ENCODE measurements at places on chromosomes 13 and 19.

DNA sequence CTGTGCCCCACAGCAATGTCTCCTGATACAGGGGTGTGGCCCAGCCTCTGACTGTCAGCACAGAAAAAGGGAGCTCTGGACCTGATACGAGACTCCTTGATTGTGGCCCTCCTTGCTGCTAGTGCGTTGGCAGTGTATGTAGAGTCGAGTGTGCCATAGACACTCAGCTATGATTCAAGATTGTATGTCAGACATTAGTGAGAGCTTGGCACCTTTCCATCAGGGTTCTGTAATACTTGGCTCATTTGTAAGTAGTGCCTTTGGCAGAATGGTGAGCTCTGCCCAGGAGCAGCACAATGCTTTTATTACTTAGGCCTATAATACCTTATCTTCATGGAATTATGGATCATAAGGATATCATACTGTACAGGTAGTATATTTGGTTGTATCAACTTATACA is 83.4 kb downstream of the ATP8A2 start:
- no peak for DNase-seq

- DNase-seq, result no peak
Measured at GRCh38 chr13:107518780-107519179, 696.6 kb downstream of the LIG4 start.

DNA sequence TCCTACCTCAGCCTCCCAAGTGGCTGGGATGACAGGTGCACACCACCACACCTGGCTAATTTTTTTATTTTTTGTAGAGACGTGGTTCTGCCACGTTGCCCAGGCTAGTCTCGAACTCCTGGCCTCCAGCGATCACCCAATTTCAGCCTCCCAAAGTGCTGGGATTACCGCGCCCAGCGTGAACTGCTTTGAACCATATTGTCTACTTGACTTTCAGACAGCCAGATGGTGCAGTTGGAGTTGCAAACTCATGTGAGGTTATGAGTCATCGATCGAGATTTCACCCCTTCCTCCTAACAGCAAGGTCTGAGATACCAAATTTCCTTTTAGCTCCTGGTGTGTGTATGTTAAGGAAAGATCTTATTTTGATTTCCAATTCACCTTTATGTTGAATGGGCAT is 2.7 kb downstream of the SLC27A1 start:
- DNase-seq, result no peak

- no peak for DNase-seq
Measured at GRCh38 chr13:92952161-92952560, 274.4 kb upstream of the GPC6 start.

DNA sequence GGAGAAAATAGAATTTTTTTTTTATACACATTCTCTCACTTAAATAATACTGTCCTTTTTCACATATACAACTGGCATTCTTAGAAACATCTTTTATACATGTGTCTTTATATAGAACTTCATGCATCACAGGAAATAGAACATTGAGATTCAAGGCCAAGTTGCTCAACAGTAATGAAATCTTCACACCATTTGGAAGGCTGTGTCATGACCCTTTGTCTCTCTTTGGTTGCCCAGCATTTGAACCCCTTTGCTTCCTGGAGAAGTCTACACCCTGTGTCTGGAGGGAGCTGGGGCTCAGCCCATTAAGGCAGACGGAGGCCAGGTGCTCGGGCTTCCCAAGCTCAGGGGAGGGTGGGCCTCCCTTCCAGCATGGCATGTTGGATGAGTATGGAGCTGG is 41.1 kb downstream of the B3GLCT start:
- no peak for DNase-seq

- no peak for DNase-seq
Measured at GRCh38 chr19:35890113-35890650, 10.2 kb downstream of the NFKBID start.

DNA sequence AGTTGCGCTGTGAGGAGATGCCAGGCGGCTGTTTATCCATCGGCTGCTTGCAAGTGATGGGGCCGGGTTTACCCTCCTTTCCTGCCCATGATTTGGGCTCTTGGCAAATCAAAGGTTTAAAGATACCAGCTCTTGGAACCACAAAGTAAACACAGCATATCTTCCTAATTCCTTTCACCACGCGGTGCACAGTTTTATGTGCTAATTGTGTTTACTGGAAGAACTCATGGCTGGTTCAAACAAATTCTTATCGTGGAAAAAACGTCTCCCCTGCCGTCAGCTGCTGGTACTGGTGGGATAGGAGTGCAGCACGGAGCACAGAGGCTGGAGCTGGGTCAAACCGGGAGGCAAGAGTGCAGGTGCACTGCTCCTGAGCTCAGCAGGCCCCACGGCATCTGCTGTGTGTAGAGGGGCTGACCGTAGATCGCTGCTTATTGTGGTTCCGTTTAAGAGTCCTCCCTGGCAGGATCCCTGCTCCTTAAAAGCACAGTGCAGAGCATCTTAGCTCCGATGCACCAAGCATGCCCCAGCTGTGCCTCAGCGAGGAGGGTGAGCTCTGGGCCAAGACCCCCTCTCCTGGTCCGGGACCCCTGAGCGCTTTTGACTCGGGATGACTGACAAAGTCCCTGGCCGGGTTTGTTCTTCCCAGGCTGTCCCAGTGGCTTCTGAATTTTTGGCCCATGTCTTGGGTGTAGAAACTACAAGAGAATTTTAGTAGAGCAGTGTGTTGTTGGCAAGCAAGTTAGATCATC is 51.3 kb upstream of the GAS6 start:
- DNase-seq, result no peak

GRCh38 chr19:30629086-30629485 is 256.9 kb downstream of the ZNF536 start:
- no peak for DNase-seq

GRCh38 chr13:62482351-62482750 is 1066.7 kb upstream of the PCDH20 start:
- DNase-seq, result no peak

DNA sequence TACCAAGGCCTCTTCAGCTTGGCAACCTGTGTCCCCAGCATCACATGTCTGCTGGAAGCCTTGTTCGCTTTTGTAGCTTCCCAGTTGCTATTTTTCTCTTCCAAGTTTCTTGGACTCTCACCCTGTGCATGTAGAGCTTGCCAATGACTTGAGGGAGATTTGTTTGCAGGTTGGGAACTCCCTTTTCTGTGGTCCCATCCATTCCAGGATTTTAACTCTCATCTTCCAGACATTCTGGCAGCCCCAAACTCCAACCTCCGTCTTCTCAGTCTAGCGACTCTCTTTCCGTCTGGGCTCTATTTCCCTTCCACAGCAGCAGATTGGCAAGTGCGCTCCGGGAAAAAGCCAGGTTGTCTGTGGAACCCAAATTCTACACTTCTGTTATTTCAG is 9.0 kb downstream of the PLAUR start:
- DNase-seq, result no peak

DNA sequence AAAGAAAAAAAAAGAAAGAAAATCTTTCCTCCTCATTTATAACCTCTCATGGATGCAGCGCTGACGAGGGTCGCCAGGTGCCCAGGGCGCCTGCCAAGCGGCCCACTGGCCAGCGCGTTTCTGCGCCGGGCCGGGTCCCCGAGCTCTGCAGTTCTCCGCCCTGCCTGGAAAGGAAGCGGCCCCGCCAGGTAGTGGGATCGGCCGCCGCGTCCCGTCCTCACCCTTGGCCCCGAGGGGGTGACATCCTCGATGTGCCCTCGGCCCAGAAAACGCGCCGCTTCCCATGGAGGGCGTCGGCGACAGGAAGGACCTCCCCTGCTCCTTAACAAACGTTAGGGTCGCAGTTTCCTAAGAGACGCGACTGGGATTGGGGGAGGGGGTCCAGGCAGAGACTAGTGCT is 56.9 kb downstream of the ZNF726 start:
- DNase-seq, result no peak

DNA sequence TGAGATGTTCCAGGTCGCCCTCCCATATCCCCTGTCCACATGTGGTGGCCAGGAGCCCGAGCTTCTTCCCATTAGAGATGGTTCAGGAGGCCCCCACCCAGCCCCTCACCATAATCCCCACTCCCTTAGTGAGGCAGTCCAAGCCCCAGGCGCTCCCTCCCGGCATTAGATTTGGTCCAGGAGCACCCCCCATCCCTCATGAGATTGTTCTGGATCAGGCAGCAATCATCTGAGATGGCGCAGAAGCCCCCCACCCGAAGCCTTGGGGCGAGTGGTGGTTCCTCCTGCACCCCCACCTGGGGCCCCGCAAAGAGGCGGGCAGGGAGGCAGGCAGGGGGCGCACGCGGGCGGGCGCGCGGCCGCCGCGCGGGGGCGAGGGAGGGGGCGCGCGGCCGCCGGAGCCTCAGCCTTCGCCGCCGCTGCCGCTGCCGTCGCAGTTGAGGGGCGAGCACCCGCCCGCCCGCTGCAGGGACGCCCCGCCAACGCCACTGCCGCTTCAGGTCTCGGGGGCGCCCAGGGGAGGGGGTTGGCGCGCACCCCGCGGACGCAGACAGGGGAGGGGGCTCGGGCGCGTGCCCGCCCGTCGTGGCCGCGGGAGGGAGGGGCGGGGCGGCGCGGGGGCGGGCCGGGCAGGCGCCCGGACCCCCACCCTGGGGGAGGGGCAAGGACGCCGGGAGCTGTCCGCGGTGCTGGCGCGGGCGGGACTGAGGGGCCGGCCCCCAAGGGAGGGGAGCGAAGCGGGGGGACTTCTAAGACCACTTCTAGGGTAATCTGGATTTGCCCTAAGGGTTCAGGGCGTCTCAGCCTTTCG is 46.4 kb upstream of the SHKBP1 start:
- no peak for DNase-seq

DNA sequence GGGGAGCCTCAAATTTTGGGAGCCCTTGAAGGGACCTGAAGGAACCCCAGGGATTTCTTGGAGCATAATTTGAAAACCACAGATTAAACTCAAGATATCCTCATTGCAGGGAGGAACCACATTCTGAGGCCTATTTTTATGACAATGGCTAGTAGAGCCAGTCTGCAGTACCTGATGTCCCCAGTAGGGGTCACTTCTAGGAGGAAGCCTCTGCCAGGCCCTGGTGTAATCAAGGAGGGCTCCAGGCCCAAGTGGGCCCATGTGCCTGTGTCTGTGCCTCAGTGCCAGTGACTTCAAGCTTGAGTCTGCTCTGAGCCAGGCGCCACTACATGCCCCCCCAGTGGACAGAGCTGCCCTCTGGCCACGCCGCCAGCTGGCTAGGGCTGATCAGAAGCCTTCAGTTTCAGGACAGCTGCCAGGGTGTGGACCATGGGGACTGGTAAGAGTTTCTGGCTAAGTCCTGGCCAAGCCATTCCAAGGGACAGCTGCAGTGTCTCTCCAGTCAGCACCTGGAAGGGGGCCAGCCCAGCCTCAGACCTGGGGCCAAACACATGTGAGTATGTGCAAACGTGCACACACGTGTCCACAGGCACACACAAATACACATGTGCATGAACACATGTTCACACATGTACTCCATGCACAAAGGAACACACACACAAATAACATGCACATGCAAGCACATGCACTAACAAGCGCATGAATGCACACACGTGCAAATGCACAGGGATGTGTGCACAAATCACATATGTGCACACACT is 20.5 kb upstream of the SLC7A10 start:
- DNase-seq, result no peak

- DNase-seq, result no peak
Measured at GRCh38 chr13:114231886-114232285, 2.8 kb upstream of the CDC16 start.

- DNase-seq, result no peak
Measured at GRCh38 chr13:37914781-37915391, 45.3 kb upstream of the TRPC4 start.

- DNase-seq, result no peak
Measured at GRCh38 chr13:98997738-98998641, 20.1 kb upstream of the DOCK9 start.

DNA sequence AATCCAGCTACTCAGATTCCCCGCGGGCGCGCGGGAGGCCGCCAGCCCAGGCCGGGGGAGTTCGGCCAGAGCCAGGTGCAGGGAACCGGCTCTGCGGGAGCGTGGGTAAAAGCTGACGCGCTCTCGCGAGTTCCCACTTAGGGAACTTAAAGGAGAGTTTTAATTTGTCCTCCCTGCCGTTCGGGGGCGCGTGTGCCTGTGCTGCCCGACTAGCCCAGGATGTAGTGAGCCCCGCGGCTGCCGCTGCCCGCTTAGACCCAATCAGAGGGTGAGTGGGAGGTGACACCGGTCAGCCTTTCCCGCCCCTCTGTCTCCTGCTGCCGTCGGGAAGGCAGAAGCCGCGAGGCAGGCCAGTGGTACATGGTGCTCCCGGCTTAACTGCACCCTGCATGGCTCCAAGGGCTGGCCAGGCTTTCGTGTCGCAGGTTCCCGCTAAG is 36.0 kb upstream of the NEK3 start:
- DNase-seq, result no peak

- no peak for DNase-seq
Measured at GRCh38 chr13:102117175-102117831, 284.5 kb downstream of the FGF14 start.
